Immature natural killer cell (primary cell): ENCODE measurements at places on chromosomes 13 and 19. TPM values are rescaled to one million over a fixed set of nuclear protein-coding genes. Genes with fewer than 3 reads are reported as not detected.

Gene PLD3
- polyA plus RNA-seq, result 94.9 TPM

Gene KCNRG
- 0.36 TPM for polyA plus RNA-seq

Gene PCDH20
- not detected for polyA plus RNA-seq

Gene TPP2
- 15.1 TPM for polyA plus RNA-seq

- no peak for DNase-seq
Observed at GRCh38 chr19:6032381-6032780, 54.4 kb upstream of the RANBP3 start.

- DNase-seq, result no peak
Observed at GRCh38 chr19:7263521-7263920, 30.7 kb downstream of the INSR start.

DNA sequence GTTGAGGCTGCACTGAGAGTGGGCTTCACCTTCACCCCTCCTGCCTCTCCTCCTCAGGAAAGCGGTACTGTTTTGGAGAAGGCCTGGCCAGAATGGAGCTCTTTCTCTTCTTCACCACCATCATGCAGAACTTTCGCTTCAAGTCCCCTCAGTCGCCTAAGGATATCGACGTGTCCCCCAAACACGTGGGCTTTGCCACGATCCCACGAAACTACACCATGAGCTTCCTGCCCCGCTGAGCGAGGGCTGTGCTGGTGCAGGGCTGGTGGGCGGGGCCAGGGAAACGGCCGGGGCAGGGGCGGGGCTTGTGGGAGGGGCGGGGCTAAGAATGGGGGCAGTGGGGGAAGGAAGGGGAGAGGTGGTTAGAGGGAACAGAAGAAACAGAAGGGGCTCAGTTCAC, 7.5 kb downstream of the CYP2A13 start:
- peak; percentile 12 for DNase-seq

DNA sequence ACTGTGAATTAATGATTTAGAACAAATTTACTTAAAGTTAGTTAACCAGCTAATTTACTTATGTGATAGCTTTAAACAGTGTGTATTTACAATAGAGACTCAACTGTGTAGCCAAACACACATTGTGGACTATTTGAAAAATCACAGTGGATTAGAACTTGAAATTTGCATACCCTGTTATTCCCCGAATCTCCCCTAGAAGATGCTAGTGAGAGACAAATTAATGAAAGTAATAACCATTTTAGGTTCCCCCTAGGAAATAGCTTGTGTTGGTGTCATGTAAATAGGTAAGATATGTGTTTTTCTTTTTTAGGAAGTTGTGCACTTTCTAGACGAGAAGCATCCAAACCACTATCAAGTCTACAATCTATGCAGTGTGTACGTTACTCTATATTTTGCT, 98.5 kb downstream of the C1QTNF9 start:
- DNase-seq, result no peak
